ENCODE measurements at places on chromosomes 7 and 10.

DNA sequence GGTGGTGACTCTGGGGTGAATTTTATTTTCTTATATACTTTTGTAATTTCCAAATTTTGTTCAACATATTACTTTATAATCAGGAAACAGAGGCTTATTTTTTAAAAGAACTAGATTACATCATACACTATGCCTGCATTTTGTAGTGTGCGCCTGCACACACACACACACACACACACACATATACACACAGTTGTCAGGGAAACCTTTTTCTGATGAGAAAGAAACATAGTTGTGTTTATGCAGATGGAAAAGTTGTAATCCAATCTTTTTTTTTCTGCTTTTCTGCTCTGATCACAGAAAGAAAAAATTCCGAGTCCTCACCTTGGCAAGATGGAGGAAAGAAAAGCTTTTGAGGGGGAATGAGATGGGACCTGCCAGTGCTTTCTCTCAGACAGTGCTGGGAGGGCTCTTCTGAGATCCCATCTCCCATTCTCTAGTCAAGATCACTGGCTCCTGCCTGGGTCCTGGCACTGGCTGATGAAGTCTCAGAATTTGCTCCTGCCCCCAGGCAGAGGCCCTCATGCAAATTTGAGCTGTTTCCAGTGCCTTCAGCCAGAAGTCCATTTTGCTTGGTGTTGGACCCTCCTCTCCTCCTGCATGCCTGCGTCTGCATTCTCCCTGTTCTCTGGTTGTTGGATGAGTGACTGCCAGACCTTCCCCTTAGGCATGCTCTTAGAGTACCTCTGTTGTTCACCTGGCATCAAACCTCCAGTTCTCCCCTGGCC, 59.7 kb downstream of the TLL2 start:
- H3K27me3 ChIP-seq = no peaks in the 10 kb centered on the region
- no peaks in the 10 kb centered on the region for H3K4me1 ChIP-seq
- H3K27ac ChIP-seq = no peak overlapping the region
- no peak overlapping the region for H3K4me3 ChIP-seq

DNA sequence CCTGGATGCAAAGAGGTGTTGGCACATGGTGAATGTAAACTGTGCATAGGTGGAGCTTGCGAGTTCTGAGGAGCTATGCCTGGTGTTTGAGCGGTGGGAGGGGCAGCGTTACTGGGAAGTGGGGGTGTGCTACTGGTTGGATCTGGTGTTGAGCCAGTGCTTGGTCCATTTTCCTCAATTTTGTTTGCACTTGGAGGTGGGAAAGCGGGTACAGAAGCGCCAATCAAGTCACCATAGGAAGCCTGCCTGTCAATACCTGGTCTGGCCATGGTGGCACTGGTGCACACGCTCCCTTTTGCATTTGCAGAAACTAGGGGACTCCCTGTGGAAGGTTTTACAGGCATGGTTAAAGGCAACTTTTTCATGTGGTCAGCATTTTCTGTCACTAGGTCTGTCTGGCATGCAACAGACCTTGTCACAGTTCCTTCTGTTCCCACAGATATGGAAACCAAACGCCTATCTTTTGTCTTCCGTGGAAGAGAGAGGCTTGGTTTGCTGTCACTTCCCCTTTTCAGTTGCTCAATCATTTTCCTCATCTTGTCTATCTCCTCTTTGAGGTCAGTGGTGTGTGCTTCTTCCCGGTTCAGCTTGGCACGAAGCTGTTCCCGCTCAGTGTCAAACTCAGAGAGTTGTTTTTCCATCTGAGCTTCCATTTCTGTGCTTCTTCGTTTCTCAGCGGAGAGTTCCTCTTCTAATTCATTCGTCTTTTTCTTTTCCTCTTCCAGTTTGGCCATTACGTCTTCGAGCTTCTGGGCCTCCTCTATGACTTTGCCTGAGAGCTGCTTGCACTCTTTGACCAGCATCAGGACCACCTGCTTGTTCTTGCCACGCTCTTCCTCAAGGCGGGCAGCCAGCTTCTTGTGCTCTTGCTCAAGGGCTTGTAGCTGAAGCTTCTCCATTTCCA, 81.1 kb downstream of the CTTNBP2 start:
- DNase-seq = no peak
- H3K27me3 ChIP-seq = no peaks in the 10 kb centered on the region
- no peaks in the 10 kb centered on the region for H3K36me3 ChIP-seq
- peaks cover 25% of the 10 kb centered on the region for H3K4me1 ChIP-seq
- no peak overlapping the region for H3K27ac ChIP-seq
- no peak overlapping the region for H3K4me3 ChIP-seq

- no peaks in the 10 kb centered on the region for H3K4me1 ChIP-seq
- no peak overlapping the region for H3K4me3 ChIP-seq
Measured at GRCh38 chr10:19629567-19629966, 186.7 kb upstream of the PLXDC2 start.

DNA sequence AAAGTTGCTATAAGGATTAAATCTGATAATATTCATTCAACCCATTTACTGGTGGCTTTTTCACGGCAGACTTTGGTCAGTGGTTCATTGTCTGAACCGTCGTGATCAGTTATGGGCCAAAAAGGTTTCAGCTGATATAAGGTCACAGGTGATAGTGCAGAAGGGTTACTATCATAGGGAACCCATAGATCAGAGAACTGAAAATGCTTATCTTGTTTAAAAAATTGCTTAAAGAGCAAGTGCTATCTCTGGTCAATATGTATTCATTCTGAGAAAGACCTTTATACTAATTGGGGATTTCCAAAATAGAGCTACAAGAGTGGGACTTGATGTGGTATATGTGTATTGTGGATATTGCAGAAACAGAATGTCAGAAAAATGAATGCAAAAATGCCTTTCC, 147.8 kb upstream of the SEMA3E start:
- no peak for DNase-seq
- H3K36me3 ChIP-seq = no peaks in the 10 kb centered on the region
- no peak overlapping the region for H3K4me3 ChIP-seq
- H3K4me1 ChIP-seq = no peaks in the 10 kb centered on the region

- no peak overlapping the region for H3K27ac ChIP-seq
- H3K4me1 ChIP-seq = peaks cover 5% of the 10 kb centered on the region
- H3K36me3 ChIP-seq = no peaks in the 10 kb centered on the region
- no peak overlapping the region for H3K4me3 ChIP-seq
Measured at GRCh38 chr10:11086177-11086840, 68.6 kb downstream of the CELF2 start.

- no peak overlapping the region for H3K4me3 ChIP-seq
- DNase-seq = no peak
- no peak overlapping the region for H3K27ac ChIP-seq
- H3K36me3 ChIP-seq = no peaks in the 10 kb centered on the region
- H3K4me1 ChIP-seq = no peaks in the 10 kb centered on the region
- H3K27me3 ChIP-seq = no peaks in the 10 kb centered on the region
Measured at GRCh38 chr7:116249969-116250553, 39.7 kb downstream of the TES start.

GRCh38 chr7:44063547-44063893, 1.8 kb downstream of the PGAM2 start:
- DNase-seq = no peak
- no peak overlapping the region for H3K4me3 ChIP-seq
- H3K27ac ChIP-seq = peak overlapping the region; percentile 13
- H3K27me3 ChIP-seq = no peaks in the 10 kb centered on the region
- H3K4me1 ChIP-seq = peaks cover 55% of the 10 kb centered on the region

DNA sequence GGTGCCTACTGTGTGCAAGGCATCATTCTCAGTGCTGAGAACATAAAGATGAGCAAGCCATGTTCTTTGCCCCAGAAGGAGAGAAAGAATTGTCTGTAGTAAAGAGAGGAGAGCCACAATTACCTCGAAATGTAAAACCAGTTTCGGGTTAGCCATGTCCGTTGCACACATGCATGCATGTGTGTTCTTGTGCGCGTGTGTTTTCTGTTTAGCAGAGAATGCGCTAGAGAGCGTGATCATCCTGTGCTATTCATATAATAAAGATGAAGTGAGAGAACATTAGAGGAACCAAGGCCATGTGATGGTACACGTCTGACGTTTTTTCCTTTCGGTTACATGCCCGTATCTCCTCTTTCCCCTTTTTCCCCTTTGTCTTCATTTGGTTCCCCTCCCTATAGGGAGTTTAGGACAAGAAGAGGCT, 158.2 kb downstream of the CELF2 start:
- no peaks in the 10 kb centered on the region for H3K36me3 ChIP-seq
- H3K27ac ChIP-seq = peak overlapping the region; percentile 18
- H3K4me3 ChIP-seq = peak overlapping the region; percentile 10
- H3K27me3 ChIP-seq = no peaks in the 10 kb centered on the region
- peaks cover 52% of the 10 kb centered on the region for H3K4me1 ChIP-seq

- no peaks in the 10 kb centered on the region for H3K36me3 ChIP-seq
- no peak overlapping the region for H3K4me3 ChIP-seq
- peaks cover 11% of the 10 kb centered on the region for H3K4me1 ChIP-seq
Measured at GRCh38 chr10:49090696-49091380, 24.5 kb downstream of the VSTM4 start.

DNA sequence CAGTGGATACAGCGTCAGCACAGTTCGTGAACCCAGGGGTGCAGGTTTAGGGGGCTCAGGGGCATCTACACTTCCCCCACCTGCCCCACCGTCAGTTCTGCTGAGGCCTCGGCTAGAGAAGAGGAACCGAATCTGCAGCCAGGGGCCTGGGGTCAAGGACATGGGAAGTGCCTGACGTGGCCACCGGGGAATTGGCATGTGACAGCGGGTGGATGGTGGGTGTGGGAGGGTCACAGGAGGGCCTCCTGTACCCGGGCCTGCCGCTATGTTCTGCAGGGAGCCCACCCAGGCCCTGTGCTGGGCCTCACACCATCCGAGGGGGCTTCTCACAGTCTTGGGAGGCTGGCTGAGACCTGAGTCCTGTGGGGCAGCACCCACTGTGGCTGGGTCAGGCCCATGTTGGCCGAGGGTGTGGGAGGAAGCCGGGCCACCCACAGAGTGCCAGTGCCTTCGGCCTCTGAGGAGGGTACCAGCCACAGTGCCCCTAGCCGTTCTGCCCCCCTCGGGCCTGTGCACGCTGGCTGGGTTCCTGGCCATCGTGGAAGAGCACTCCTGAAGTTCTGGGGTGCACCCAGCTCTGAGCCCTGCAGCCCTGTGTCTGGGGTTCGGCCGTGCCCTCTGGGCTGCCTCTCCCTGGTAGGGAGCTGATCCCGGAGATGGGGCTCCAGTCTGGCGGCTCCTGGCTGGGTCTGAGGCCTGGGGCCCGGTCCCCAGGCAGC, 5.9 kb downstream of the TTYH3 start:
- peak; percentile 38 for DNase-seq
- no peak overlapping the region for H3K4me3 ChIP-seq
- peaks cover 99% of the 10 kb centered on the region for H3K4me1 ChIP-seq
- no peaks in the 10 kb centered on the region for H3K36me3 ChIP-seq

DNA sequence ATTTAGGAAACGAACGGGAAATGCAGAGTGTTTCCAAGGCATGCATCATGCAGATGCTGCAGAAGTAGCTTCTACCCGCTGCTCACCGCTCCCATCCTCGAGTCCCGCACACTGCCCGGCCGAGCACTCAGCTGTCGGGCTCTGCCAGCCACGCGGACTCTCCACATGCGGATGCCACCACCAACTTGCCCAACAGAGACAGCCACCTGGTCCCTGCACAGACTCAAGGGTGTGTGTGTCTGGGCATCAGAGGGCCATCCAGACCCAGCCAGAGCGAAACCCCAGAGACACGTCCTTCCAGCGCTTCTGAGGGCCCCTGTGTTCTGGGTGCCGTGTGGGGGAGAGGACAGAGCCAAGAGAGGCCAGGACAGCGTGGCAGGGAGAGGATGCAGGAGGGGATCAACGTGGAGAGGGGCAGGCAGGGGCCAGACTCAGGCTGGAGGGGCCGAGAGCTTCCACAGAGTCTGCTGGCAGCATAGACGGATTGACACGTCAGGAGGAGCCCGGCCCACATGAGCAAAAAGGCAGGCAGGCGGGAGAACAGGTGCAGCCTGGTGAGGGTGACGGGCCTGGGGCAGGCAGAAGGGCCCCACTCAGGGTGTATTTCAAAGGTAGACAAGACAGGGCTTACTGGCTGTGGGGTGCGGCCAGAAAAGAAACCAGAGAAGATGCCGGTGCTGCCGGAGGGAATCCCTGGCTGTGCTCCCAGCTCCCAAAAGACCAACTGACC, 18.3 kb downstream of the GPER1 start:
- H3K27me3 ChIP-seq = no peaks in the 10 kb centered on the region
- H3K27ac ChIP-seq = no peak overlapping the region
- no peak overlapping the region for H3K4me3 ChIP-seq
- no peaks in the 10 kb centered on the region for H3K36me3 ChIP-seq

GRCh38 chr10:71368643-71369042, 28.1 kb upstream of the CDH23 start:
- H3K27me3 ChIP-seq = no peaks in the 10 kb centered on the region
- no peaks in the 10 kb centered on the region for H3K4me1 ChIP-seq
- H3K4me3 ChIP-seq = no peak overlapping the region
- no peak for DNase-seq
- no peak overlapping the region for H3K27ac ChIP-seq

DNA sequence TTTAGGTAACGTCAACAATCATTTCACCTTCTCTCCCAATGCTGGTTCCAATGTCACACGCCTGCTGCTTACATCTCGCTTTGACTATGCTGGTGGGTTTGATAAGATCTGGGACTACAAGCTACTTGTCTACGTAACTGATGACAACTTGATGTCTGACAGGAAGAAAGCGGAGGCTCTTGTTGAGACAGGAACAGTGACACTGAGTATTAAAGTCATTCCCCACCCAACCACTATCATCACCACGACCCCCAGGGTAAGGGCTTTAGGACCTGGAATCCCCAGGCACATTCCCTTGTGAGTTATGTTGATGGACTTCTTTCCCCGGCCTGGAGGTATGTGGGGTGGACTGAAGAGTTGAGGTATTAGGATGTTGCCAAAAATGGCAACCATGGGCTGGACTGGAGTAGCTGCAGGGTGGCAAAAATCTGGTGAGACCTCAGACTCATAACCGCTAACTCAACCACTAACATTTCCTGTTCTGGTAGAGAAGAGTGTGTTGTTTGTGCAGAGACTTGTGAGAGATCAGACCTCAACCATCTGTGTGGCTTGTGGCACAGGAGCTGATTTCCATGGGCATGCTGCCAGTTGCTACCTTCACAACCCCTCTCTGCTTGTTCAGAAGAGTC, 59.2 kb downstream of the CDHR3 start:
- no peak overlapping the region for H3K4me3 ChIP-seq
- H3K27ac ChIP-seq = no peak overlapping the region
- H3K4me1 ChIP-seq = peaks cover 8% of the 10 kb centered on the region
- H3K27me3 ChIP-seq = no peaks in the 10 kb centered on the region
- no peak for DNase-seq
- no peaks in the 10 kb centered on the region for H3K36me3 ChIP-seq
